ENCODE measurements at places on chromosomes 6 and 20.

DNA sequence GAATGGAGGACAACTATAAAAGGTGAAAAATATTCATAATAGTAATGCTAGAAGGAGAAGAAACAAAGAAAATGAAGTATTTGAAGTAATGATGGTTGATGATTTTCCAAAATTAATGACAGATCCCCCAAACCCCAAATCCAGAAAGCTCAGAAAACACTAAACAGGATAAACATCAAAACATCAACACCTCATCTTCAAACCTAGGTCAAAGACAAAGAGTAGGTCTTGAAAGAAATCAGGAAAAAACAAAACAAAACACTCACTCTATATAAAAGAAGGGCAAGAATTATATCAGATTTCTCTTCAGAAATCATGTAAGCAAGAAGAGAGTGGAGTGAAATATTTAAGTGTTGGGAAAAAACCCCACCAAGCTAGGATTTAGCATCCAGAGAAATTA lies 38.7 kb downstream of the RANBP9 start:
- DNase-seq, result no peak

GRCh38 chr6:10297832-10298231 lies 117.0 kb downstream of the TFAP2A start:
- no peak for DNase-seq

DNA sequence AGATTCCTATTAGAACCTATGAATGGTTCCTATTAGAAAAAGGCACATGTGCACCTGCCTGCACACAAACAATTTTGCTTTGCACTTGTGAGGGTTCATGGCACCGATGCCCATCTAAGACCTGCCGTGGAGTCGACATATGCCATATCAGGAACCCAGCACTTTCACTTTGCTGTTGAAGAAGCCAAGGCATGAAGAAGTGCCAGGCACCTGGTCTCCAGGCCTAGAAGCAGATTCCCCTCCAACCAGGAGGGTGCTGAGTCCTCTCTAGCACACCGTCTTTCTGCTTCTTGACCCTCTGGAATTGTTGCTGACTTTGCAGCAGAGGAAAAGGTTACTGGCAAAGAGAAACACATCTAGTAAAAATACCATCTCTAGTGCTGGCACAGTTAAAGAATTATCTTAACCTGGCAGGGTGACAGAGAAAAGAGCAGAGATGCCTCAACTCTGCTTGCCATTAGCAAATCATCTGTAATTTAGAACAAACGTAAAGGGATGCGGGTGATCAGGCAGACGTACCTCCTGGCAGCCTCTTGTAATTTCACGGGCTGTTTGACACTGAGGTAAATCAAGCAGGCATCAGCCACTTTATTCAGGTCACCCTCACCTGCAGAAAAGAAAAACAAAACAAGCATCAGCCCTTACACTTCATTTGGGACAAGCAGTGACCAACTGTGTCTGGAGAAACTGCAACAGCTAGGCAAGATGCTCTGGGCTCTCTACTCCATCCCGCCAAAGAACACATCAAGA lies 37.2 kb downstream of the TTI1 start:
- DNase-seq, result no peak

DNA sequence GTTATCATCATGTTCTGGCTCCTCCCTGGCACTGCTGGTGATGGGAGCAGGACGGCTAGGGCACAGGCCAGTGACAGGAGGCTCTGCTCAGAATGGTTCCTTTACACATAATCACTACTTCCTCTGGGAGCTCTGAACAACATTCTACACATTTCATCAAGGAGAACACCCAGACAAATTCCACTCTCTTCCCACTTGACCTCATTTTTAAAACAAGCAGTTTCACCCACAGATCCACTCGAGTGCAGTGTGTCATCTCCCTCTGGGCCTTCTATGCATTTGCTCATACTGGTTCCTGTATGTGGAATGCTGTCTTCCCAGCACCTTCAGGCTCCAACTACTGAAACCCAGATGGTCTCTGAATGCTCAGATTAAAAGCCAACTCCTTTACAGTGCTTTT lies 84.8 kb downstream of the ELOVL5 start:
- DNase-seq, result no peak

- DNase-seq, result no peak
These were observed 609 bp downstream of the MYL9 start for GRCh38 chr20:36541768-36542488.

- no peak for DNase-seq
These were observed 603.1 kb upstream of the MAN1A1 start for GRCh38 chr6:119952696-119953095.

DNA sequence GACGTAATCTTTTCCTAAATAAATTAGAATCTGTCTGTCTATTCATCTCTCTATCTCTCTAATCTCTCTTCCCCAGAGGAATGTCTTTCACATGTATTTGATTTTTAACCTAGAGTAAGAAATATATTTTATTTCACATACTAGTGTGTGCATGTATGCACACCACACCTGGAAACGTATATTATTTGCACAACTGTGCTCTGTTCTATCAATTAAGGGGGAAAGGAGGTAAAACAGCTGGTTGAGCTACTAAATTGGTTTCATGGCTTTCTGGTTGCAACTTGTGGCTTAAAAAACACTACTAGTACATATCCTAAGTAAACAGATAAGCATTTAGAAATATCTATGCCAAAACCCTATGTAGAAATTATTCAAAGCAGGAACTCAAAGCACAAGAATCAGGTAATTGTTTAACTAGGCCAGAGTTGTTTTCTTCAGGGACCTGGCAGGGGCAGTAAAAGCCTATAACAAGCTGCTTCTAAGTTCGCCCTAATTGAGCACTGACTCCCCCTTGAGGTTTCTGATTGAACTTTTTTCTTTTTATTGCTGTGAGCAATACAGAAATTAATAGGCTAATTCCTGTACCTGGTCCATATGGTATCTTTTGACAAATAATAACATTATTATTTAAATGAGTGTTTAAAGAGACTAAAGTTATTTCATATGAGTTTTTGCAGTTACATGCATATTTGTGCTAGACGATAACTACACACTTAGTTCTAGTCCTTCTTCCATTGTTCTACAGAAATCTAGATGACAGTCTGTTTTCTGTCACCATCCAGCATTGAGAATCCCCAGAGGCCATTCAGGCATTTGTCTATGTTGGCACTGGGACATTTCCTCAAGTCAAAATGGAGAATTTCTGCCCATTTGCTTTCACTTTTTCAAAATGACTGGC lies 88.6 kb downstream of the MCHR2 start:
- DNase-seq, result no peak

- no peak for DNase-seq
These were observed 93.0 kb downstream of the TBC1D7 start for GRCh38 chr6:13235339-13235738.

DNA sequence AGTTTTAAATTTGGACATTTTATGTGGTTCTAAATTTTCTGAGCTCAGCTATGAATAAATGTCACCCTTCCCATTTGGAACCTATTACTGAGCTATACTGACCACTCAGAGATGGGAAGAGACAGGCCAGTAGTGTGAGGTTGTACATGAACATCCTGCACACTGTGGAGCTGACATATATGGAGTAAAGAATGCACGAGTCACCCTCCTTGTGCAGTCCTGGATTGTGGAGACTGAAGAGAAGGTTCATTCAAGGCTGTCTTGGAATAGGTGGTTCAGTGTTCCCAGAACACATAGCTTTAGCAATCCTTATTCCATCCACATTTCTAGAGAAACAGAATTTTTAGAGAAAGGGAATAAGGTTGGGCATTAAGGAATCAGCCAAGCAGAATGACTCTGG lies 50.3 kb upstream of the OGFRL1 start:
- DNase-seq, result no peak

GRCh38 chr6:4909063-4909706 lies 94.7 kb downstream of the RPP40 start:
- DNase-seq, result no peak

GRCh38 chr20:6613280-6613861 lies 154.1 kb upstream of the BMP2 start:
- DNase-seq, result no peak

DNA sequence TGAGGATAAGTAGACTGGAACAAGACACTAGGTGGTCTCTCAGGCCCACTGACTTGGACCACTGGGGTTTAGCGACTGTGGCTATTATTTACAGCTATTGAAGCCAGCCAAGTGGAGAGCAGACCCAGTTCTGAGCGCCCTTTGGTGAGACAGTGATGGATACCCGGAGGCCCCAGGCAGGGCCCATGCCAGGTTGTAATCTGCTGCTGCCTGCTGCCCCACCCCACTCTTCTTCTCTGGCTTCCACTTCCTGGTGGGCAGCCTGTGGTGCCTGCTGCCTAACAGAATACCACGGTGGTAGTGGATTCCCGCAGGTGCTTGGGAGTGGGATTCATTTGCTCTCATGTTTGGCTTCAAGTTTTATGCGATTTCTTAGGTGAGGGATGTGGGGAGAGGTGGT lies 570 bp downstream of the RAB44 start:
- no peak for DNase-seq

GRCh38 chr20:52230409-52230808 lies 38.8 kb upstream of the ZFP64 start:
- DNase-seq, result no peak

DNA sequence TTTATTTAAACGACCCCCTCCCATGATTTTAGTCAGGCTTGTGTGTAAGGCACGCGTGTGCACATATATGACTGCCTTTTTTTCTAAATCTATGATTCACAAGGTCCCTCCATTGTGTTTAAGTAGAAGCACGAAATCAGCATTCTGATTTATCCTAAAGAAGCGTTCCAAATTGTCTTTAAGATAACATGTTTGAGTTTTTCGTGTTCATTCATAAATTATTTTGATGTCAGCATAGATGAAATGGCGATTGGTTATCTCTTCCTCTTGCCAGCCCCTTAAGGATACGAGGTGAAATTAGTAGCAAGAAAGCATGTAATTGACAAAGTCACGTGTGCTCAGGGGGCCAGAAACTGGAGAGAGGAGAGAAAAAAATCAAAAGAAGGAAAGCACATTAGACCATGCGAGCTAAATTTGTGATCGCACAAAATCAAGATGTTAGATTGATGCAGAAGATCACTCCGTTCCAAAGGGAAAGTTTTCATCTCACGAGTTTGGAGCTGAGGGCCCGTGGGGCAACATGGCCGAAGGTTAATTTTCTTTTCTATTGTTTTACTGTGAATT lies at the start of gene LIN28B:
TSS of gene LIN28B (plus strand) at position 377 of the 564 bp plus-strand sequence. CDS start at position 521, 144 bp downstream.
- no peak for DNase-seq

DNA sequence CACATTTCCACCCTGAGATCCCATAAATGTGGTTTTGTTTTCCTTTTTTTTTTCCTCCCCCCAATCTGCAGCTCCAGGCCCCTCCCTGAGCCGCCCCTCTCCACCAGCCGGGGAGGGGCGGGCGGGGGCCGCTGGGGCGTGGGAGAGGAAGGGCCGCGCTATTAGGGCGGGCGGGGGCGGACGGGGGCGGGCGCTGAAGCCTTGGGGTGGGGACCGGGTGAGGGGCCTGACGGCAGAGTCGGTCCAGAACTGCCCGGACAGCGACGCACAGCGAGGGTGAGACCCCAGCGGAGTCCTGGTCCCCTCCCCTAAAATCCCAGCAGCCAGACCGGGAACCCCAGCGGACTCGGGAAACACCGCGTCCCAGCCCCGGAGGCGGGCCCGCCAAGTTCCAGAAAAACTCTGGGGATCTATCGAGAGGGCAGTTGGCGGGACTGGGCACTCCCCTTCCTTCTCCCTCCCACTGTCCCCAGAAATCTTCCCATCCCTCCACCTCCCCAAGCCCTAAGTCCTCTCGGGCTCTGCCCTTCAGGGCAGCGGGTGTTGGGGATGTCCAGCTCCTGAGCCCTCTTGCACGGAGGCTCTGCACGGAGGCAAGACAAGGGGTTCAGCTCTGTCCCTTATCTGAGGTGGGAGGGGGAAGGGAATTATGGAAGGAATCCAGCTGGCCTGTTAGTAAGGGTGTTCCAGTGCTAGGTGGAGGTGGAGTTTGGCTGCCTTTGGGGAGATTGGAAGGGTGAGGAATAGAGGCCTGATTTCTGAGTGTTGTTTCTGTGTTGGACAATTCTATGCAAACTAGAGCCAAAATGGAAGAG lies at the start of gene PRICKLE4:
TSS of gene PRICKLE4 (plus strand) at position 232 of the 815 bp plus-strand sequence. CDS start 2,692 bp downstream, outside the sequence.
- DNase-seq, result no peak

GRCh38 chr6:167980911-167981580 lies 16.4 kb upstream of the KIF25 start:
- no peak for DNase-seq

- no peak for DNase-seq
These were observed 304.1 kb upstream of the TCF21 start for GRCh38 chr6:133584823-133585222.

GRCh38 chr6:169971081-169971861 lies 219.8 kb downstream of the ERMARD start:
- DNase-seq, result no peak

GRCh38 chr6:24574809-24575208 lies 71.2 kb downstream of the KIAA0319 start:
- no peak for DNase-seq

- DNase-seq, result no peak
These were observed 278.5 kb upstream of the MAN1A1 start for GRCh38 chr6:119627908-119628669.

GRCh38 chr6:118704915-118705314 lies 53.5 kb upstream of the CEP85L start:
- DNase-seq, result no peak

- no peak for DNase-seq
These were observed 32.9 kb downstream of the ASXL1 start for GRCh38 chr20:32391003-32391402.

- DNase-seq, result no peak
These were observed 134.0 kb upstream of the ARMC2 start for GRCh38 chr6:108714101-108714765.

DNA sequence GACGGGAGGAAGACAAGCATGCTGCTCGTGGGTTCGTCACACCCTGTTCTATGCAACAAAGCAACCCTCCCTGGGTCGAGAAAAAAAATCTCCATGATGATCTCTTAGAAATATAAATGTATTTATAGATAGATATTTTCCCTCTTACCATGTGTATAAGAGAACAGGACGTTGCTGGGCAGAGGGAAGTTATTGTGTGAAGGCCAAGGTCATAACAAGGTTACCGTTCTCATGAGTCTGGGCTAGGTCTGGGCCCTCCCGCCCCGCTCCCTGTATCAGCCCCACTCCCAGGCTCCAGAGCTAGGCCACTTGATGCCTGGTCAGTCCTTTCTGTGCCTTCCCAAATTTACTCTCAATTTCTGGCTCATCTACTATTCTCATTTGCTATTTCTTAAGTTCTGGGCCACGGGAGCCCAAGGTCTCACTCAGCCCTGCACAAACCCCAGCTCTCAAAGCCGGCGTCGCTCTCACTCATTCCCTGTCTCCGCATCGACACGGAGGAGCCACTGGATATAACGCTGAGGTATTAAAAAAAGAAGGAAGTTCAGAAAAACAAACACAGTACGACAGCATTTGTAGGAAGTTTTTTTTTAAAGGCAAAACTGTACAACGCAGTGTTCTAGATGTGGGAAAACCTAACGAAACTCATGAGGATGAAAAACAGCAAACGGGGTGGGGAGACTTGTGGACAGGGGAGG lies 96.8 kb downstream of the PSMG4 start:
- DNase-seq, result no peak

DNA sequence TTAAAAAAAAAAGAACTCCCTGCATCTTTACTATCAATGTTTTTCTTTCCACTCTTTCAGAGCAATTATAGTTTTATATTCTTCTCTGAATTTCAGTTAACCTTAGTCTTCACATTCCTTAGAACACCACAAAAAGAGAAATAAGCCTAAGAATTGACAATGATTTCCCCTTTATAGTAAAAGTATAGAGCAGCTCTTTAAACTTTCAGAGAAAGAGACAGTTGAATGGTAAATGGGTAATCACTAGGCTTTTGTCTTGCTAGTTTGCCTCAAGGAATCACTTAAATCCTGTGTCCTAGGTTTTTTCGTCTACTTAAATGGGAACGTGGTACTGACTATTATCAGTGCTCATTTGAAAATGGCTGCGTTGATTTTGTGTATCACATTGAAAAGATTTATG lies 31.8 kb downstream of the SLX4IP start:
- DNase-seq, result no peak
